A549 (cell line): ENCODE measurements at places on chromosomes 3 and 15.
A peak's percentile ranks its signal among the peaks of the same experiment; 100 is the strongest.

DNA sequence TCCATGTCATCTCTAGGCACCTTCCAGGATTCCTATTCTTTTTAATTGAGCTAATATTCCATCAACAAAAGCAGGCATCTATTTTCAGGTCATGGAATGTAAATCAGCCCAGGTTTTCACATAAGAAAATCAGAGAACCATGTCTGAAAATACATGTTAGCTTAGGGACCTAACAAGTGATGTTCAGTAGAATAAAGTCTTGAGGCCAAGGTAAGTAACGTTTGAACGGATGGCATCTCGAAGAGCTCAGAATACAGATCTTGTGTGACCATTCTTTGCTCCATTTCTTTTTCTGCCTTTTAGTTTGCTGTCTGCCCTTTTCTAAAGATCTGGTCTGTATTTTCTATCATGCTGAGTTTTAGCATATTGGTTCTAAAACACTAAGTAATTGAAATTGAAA is 16.5 kb upstream of the KCNMB2 start:
- no peak for DNase-seq

GRCh38 chr15:61038387-61038786 is 190.7 kb downstream of the RORA start:
- no peak for DNase-seq

DNA sequence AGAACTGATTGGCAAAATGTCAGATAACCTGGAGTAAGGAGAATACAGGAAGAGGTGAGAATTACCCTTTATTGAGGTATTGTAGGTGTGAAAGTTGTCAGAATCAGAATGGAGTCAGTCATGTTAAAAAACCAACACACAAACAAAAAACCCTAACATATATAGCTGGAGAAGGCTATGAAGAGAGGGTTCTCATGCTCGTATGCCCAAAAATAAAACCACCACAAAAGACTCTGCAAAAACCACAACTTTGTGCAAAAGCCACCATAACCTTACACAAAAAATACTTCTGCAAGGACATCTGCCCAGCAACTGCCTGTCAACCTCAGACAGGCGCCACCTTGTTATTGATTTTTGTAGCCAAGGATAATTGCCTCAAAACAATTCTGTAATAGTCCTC is 136.0 kb downstream of the CD47 start:
- no peak for DNase-seq

DNA sequence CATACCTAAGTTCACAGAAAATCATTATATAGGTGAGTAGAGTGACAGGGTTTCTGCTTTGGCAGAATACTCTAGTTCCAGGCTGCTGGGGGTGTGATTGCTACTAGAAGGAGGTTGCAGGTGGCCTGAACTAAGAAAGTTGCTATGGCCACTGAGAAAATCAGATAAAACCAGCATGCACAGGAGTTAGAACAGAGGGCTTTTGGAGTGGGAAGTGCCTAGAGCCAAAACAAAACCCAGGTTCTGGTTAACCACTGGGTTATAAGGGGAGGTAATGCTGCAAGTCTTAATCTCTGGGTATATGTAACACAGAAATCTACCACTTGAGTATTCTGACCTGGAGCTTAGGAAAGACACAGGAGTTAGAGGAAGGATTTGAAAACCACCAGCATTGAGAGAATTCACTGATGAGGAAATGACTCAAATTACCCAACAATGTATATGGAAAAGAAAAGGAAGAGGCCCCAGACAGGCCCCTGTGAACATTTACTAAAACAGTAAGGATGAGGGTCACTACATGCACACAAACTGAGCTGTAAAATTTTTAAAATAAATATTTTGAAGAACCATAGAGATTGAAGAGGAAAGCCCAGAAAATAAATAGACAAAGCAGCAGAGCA is 60.0 kb downstream of the PLOD2 start:
- DNase-seq, result no peak

DNA sequence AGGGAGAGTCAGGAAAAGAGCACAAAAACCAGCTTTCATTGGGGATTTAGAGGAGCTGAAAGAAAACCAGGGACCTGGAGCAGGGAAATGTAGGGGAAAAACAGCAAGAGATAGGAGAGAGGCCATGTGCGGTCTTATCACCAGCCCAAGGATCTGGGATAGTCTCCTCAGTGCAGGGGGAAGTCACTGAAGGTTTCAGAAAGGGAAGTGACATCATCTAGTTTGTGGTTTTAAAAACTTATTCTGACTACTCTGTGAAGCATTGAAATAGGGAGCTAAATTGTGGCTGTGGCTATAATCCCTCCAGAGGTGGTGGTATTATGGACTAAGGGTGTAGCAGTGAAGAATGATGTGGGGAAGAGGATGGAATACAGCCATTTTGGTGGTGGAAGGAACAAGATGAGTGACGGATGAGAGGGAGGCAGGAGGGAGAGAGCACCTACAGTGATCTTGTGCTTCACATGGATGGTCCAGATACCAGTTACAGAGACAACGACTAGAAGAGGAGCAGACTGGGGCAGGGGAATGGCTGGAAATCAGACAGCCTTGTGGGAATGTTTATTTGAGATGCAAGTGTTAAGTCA is 72.7 kb downstream of the HMG20A start:
- no peak for DNase-seq

DNA sequence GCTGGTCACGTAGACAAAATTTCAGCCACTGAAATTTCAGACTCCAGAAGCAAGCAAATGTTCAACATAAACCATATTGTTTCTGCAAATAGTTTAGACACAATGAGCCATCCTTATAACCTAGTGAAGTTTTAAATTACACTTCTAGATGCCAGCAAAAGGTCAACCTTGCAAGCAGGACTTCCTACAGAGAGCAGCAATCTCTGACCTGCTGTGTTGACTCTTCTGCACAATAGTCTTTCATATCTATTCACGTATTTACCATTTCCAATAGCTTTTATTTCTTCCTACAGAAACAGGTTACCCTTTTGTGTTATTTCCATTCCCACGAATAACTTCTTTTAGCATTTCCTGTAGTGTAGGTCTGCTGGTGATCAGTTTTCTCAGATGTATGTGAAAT is 10.6 kb downstream of the LMLN start:
- no peak for DNase-seq

- no peak for DNase-seq
These were observed 30.5 kb downstream of the PLXND1 start for GRCh38 chr3:129575997-129576384.

DNA sequence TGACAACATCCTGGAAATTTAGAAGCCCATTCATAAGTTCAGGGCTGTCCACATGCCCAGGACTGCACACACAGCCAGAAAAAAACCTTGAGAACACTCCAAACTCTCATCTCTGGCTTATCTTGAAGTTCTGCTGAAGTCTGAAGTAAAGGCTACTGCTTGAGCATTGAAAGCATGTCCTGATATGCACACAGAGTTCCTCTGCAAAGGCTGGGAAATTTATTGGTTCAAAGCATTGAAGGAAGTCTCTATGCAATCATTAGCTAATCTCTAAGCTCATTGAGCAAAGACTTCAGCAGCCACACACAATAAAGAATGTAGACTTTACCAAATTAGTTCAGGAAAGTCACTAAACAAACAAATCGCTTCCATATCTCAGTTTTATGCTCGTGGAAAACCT is 162.0 kb upstream of the STT3B start:
- DNase-seq, result no peak

- DNase-seq, result peak; percentile 31
These were observed 16.2 kb downstream of the CEP152 start for GRCh38 chr15:48794697-48795134.

DNA sequence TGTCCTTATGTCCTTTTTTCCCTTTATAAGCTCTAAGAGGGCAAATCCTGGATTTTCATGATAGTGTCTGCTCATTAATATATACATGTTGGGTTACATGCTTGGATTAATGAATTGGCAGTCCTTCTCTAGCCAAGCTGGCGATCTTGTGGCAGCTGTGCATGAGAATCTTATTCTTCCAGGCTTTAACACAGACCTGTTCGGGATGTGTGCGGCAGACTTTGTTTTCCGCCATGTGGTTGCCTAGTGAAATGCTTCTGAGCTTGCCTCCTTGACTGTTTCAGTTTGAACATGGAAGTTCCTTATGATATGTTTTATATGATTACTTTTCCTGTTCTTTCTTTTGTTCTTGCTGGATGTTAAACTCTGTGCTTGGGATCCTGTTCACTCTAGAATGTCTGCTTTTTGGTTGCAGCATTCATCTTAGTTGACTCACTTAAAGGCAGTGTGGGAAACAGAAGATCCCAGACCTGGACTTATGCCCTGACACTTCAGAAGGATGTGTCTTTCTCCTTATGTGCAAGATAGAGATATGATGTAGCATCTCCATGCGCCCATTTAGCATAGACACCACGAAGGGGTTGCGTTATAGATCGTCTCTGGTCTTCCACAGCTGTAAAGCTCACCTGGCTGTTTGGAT is 7.2 kb downstream of the CHCHD6 start:
- DNase-seq, result no peak

DNA sequence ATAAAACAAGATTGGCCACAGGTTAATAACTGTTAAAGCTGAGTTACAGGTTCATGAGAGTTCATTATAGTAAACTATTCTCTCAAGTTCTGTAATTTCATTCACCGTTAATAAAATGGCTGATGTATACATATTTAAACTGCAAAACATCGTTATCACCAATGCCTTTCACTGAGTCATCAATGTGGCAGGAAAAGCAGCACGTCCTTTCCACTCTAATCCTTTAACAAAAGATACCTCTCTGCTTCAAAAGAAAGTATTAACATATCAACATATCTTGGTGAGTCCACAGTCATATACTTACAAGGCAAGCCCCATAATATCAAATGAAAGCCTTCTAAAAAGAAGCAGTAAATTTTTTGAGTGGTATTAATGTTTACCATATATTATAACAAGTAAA is 54.5 kb downstream of the UACA start:
- DNase-seq, result no peak

- DNase-seq, result no peak
These were observed 520 bp downstream of the TMEM42 start for GRCh38 chr3:44862226-44862637.

DNA sequence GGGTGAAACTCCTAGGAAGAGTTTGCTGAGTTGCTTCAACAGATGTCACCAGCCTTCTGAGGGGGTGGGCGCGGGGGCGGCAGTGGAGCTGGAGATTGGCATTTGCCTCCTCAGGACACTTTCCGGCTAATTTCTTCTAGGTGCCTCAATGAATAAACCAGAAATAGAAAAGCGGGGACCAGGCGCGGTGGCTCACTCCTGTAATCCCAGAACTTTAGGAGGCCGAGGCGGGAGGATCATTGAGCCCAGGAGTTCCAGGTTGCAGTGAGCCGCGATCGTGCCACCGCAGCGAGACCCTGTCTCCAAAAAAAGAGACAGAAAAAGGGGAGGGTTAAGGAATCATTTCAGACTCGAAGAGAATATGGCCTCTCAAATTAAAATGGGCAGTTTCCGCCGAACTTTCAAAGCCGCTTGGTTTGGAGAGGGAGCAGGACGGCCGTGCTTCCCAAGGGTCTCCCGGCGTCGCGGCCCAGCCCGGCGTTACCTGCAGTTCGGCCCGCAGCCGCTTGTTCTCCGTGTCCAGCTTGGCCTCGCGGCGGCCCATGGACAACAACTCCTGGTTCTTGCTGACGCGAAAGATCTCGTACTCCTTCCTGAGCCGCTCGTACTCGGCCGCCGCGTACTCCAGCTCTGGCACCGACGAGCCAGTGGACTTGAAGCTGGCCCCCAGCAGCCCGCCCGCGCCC is 587 bp downstream of the NPHP3 start:
- peak; percentile 43 for DNase-seq

GRCh38 chr3:34668915-34669314 is 870.5 kb downstream of the PDCD6IP start:
- DNase-seq, result no peak

DNA sequence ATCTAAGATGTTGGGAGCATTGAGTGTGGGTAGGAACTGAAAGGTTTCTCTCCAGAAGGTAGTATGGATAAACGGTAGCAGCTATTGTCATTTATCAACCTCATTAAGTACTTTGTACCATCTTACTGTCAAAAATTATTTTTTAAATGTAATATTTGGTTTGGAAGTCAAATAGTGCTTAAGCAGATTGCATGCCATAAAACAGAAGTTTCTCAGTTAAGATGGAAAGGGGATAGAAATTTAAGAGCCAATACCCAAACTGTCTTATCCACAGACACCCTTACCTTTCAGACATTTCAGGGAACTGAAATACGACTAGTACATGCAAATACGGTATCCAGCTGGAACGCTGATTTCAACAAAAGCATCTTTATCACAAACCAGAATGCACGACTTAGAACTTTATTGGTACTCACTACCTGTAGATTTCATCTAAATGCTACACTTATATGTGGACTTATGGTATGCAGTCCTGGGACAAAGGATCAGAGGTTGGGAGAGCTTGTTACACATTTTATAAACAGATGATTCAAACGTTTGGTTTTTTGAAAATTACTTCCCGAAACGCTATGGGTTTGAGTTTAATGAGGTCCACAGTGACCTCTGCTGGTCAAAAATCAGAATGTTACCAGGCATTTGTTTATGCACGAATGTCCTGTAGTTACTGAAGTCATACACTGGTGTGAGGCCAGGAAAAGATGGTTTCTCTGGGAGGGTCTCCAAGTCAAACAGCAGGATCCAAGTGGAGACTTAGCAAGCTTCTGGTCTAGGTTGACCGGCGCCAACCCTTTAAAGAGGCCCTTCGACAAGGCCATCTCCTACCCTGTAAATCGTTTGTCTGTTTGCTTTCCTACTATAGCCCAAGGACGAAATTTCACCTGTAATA is 45.7 kb upstream of the DUT start:
- DNase-seq, result peak; percentile 71

DNA sequence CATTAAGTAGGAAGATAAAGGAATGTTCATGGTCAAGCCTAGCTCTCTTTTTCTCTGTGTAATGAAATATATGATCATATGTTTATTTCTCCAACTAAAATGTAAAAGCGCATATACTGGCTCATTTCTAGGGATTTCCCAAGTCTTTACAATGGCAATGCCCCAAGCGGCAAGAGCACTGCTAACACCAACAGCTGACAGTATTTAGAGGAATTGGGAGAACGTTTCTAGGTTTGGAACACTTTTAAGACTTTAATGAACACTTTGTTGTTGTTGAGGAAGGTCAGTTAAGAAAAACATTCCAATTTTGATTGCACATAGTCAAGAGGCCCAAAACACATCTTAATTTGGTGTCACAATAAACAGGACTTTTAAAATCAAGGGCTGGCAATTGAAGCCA is 132.7 kb downstream of the ATP8B4 start:
- DNase-seq, result no peak

- DNase-seq, result no peak
These were observed 104.5 kb downstream of the GOLIM4 start for GRCh38 chr3:167991213-167991612.

GRCh38 chr15:64247535-64247905 is 84.7 kb upstream of the PPIB start:
- DNase-seq, result no peak

GRCh38 chr15:48143856-48144255 is 23.1 kb downstream of the SLC24A5 start:
- no peak for DNase-seq

GRCh38 chr3:153463895-153464294 is 301.9 kb downstream of the RAP2B start:
- DNase-seq, result no peak

- DNase-seq, result peak; percentile 17
These were observed 136.9 kb upstream of the SLC2A2 start for GRCh38 chr3:171163101-171164066.
